ENCODE measurements at places on chromosomes 5 and 9.

GRCh38 chr5:112366987-112367386 is 52.1 kb downstream of the EPB41L4A start:
- DNase-seq, result no peak

DNA sequence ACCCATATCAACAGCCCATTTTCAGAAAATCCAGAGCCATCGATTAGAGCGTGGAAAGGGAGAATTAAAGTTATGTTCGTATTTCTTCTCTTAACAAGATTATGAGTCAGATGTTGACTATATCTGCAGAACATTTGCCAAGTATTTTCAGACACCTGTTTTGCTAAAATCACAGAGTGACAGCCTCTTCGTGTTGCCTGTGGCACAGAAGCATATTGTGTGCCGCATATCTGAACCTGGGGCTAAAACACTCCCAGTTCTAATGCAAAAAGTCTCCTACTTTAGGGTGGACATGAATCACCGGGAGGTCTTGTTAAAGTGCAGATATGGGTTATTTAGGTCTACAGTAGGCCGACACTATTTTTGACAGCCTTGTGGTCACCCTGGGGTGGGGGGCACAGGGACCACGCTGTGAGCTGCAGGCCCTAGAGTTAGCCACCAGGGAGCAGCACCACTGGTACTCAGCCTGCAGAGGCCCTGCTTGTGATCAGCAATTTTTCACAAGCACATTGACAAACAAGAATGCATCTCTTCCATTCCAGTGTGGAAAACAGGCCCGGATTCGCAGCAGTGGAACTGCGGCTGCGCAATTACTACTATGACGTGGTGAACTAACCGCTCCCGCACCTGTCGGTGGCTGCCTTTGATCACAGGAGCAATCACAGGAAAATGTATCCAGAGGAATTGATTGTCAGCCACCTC is 93.5 kb downstream of the SYK start:
- DNase-seq, result no peak

GRCh38 chr5:75663579-75664284 is 52.5 kb downstream of the ANKDD1B start:
- no peak for DNase-seq

DNA sequence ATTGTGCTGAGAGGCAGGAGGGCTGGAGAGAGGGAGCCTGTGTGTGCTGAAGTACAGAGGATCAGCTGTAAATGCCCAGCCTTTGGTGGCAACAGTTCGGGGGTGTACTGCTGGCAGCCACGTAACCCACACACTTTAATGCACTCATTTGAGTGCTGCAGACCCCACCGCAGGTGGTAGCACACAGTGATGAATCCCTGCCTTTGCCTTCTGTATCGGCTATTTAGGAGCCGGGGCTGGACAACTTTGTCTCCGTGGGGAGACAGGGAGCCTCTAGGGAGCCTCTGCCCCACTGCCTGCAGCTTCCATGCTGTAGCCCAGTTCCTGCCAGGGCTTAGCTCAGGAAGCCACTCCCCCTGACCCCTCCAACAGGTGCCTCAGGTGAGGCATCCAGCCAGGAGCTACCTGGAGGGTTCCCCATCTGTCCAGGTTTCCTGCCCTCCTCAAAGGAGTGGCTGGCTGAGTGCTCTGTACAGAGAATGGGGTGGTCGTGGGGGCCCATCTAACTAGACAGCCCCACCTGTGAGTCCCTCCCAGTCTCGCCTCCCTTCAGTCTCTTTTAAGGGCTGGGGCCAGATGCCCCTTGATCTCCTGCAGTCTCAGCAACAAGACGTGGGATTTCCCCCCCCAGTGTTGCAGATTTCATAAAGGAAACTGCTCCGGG is 44.5 kb downstream of the SECISBP2 start:
- no peak for DNase-seq

DNA sequence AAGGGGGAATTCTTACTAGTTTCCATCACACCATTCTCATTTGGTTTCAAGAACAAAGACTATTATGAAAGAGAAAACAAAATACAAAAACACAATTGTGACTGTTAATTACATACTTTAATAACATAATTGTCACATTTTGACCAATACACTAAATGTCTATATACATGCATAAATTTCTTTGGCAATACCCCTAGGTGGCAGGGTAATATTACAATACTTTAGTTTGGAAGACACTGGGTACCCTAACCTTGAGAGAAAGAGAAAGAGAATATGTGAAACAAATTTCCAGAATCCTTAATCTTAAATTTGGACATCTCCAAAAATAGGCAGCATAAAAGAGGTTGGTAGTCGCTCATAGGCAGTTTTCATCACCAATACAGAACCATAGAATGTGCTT is 619.6 kb upstream of the ADAMTS16 start:
- DNase-seq, result no peak

Data from stimulated activated CD4-positive, alpha-beta T cell treated with anti-CD3 and anti-CD28 coated beads, Interleukin-15, amount 100 ng/mL, for 1 hour (primary cell).